ENCODE measurements at places on chromosomes 13 and 19. TPM values are rescaled to one million over a fixed set of nuclear protein-coding genes. Genes with fewer than 3 reads are reported as not detected.

Gene KIR2DL4
- total RNA-seq, result not detected

Gene TUBA3C
- total RNA-seq, result not detected

Gene PSG4
- total RNA-seq, result not detected

Gene RNF17
- not detected for total RNA-seq

Gene ADAMTSL5
- 2.6 TPM for total RNA-seq

Gene SIRT2
- total RNA-seq, result 24.7 TPM

Gene FBL
- total RNA-seq, result 384 TPM

Gene ENOX1
- not detected for total RNA-seq

Gene C19orf67
- total RNA-seq, result 2.8 TPM

Gene POLR2I
- 175 TPM for total RNA-seq

Gene ZNF600
- 35.3 TPM for total RNA-seq

Gene PRKCSH
- total RNA-seq, result 90.4 TPM

Gene GNA15
- not detected for total RNA-seq

DNA sequence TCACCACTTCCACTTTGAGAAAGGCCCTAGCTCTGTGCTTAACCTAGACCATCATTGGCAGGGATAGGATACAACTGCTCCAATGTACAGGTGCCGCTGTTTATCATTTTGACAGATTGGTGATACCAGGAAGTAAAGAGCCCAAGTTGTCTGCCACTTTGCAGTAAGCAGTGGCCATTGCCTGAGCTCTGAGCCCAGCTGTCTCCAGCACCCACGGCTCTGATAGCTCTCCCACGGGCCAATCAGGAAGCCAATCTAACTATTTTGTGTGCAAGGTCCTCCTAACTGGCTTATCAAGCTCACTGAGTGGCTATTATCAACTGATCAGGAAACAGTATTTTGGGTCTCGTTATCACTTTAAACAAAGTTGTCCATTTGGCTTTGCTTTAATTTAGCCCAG lies 181.1 kb downstream of the DCT start:
- DNase-seq, result no peak
- no peaks in the 10 kb centered on the region for H3K27me3 ChIP-seq
- no peaks in the 10 kb centered on the region for H3K4me1 ChIP-seq
- no peak overlapping the region for H3K27ac ChIP-seq
- no peaks in the 10 kb centered on the region for H3K36me3 ChIP-seq

DNA sequence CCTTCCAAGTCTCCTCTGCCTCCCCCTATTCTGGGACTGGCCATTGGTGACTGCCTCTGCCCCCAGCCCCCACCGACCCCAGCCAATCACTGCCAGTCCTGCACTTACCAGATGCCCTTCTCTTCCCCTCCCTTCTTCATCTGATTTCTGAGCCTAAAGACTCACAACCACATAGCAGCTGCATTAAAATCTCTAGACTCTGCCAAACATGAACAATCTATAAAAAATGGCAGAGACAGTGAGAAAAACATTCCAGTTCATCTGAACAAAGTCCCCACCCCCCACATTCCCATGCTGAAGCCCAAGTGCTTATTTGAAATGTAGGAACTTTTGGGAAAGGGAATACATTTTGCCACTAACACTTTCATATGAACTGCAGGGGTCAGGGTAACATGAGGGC lies 60.8 kb downstream of the KCTD12 start:
- no peak overlapping the region for H3K27ac ChIP-seq
- no peaks in the 10 kb centered on the region for H3K36me3 ChIP-seq
- DNase-seq, result no peak
- no peaks in the 10 kb centered on the region for H3K27me3 ChIP-seq

- no peaks in the 10 kb centered on the region for H3K27me3 ChIP-seq
- H3K4me3 ChIP-seq, result no peak overlapping the region
- no peak overlapping the region for H3K27ac ChIP-seq
- no peaks in the 10 kb centered on the region for H3K36me3 ChIP-seq
- no peak for DNase-seq
- no peaks in the 10 kb centered on the region for H3K4me1 ChIP-seq
Measured at GRCh38 chr13:71751073-71751472, 115.9 kb downstream of the DACH1 start.

DNA sequence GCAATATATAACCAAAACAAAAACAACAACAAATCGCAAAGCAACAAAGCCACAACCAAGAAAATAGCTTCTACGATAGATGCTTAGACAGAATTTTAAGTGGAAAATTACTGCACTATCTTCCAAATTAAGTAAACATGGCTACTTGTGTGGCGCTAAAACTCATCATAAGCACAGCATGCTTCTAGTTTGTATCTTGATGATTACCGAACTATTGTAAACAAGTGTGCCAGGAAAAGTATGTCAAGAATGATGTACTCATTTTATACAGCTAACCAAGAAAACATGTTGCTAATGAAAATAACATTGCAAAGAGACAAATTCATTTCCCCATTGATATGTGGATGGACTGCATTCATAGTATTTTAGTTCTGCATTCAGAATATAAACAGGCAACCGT lies 271.9 kb upstream of the GPC6 start:
- H3K27ac ChIP-seq, result no peak overlapping the region
- DNase-seq, result no peak
- H3K4me1 ChIP-seq, result no peaks in the 10 kb centered on the region
- no peaks in the 10 kb centered on the region for H3K36me3 ChIP-seq
- H3K4me3 ChIP-seq, result no peak overlapping the region
- no peaks in the 10 kb centered on the region for H3K27me3 ChIP-seq

DNA sequence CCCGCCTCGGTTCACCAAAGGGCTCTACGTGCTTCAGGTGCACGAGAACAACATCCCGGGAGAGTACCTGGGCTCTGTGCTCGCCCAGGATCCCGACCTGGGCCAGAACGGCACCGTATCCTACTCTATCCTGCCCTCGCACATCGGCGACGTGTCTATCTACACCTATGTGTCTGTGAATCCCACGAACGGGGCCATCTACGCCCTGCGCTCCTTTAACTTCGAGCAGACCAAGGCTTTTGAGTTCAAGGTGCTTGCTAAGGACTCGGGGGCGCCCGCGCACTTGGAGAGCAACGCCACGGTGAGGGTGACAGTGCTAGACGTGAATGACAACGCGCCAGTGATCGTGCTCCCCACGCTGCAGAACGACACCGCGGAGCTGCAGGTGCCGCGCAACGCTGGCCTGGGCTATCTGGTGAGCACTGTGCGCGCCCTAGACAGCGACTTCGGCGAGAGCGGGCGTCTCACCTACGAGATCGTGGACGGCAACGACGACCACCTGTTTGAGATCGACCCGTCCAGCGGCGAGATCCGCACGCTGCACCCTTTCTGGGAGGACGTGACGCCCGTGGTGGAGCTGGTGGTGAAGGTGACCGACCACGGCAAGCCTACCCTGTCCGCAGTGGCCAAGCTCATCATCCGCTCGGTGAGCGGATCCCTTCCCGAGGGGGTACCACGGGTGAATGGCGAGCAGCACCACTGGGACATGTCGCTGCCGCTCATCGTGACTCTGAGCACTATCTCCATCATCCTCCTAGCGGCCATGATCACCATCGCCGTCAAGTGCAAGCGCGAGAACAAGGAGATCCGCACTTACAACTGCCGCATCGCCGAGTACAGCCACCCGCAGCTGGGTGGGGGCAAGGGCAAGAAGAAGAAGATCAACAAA lies 2.6 kb downstream of the PCDH17 start:
- no peak overlapping the region for H3K4me3 ChIP-seq
- H3K27ac ChIP-seq, result no peak overlapping the region
- no peaks in the 10 kb centered on the region for H3K36me3 ChIP-seq
- H3K27me3 ChIP-seq, result no peaks in the 10 kb centered on the region
- DNase-seq, result no peak

GRCh38 chr13:108959234-108959633 lies 329.8 kb downstream of the MYO16 start:
- H3K4me3 ChIP-seq, result no peak overlapping the region
- no peaks in the 10 kb centered on the region for H3K27me3 ChIP-seq
- no peak for DNase-seq
- no peaks in the 10 kb centered on the region for H3K4me1 ChIP-seq
- H3K36me3 ChIP-seq, result no peaks in the 10 kb centered on the region

GRCh38 chr19:35040826-35041547 lies 534 bp upstream of the HPN start:
- H3K27me3 ChIP-seq, result no peaks in the 10 kb centered on the region
- H3K4me3 ChIP-seq, result no peak overlapping the region
- DNase-seq, result no peak
- no peaks in the 10 kb centered on the region for H3K36me3 ChIP-seq

GRCh38 chr19:55584871-55585270 lies 4.2 kb upstream of the ZNF579 start:
- no peaks in the 10 kb centered on the region for H3K36me3 ChIP-seq
- no peak overlapping the region for H3K27ac ChIP-seq
- no peak overlapping the region for H3K4me3 ChIP-seq
- no peak for DNase-seq
- peaks cover 29% of the 10 kb centered on the region for H3K4me1 ChIP-seq

DNA sequence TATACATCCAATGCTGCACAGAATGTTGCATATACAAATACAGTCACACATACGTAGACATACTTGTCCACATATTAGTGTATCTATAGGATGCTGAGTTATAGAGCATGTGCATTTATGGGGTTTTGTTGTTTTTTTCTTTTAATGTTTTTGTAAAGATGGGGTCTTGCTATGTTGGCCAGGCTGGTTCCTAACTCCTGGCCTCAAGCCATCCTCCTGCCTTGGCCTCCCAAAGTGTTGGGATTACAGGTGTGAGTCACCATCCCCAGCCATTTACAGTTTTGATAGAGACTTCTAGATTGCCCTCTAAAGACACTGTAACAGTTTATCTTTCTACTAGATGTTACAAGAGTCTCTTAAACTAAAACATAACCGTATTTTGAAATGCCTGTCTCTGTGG lies 14.3 kb downstream of the HNRNPUL1 start:
- H3K4me1 ChIP-seq, result no peaks in the 10 kb centered on the region
- DNase-seq, result no peak
- no peak overlapping the region for H3K4me3 ChIP-seq
- H3K27ac ChIP-seq, result no peak overlapping the region

- peaks cover 6% of the 10 kb centered on the region for H3K4me1 ChIP-seq
- no peak for DNase-seq
- no peaks in the 10 kb centered on the region for H3K27me3 ChIP-seq
- no peaks in the 10 kb centered on the region for H3K36me3 ChIP-seq
- no peak overlapping the region for H3K27ac ChIP-seq
Measured at GRCh38 chr19:7832009-7832408, 2.0 kb downstream of the EVI5L start.

DNA sequence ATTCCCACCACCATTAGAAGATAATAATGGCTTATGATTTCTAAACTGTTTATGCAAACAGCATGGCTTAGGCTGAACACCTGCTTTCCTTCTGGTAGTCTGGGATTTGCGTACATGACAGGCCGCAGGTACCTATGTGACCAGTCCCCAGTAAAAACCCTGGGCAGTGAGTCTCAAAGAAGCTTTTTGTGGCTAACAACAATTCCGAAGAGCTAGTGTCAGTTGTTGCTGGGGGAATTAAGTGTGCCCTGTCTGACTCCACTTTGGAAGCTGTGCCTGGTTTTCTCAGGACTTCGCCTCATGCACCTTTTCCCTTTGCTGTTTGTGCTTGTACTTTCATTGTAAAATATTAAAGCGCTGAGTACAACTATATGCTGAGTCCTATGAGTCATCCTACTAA lies 250.2 kb upstream of the MIR17HG start:
- H3K4me3 ChIP-seq, result no peak overlapping the region
- H3K27ac ChIP-seq, result no peak overlapping the region
- no peaks in the 10 kb centered on the region for H3K36me3 ChIP-seq
- peaks cover 2% of the 10 kb centered on the region for H3K4me1 ChIP-seq

DNA sequence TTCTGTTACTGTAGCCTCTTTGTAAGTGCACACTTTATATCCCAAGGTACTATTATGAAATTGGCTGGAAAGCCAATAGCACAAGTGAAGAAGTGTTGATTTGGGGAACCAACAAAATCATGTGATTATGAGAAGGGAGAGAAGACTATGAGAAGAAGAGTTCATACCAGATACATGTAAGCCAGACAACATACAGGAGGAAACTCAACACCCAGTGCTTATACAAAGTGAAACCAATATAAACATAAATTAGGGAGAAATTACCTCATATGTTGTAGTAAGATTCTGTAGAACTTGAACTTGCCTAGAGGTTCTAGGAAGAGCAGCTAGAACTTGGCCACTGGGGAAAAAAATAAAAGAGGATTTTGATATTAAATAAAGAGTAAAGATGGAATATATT lies 17.4 kb downstream of the CPB2 start:
- H3K27me3 ChIP-seq, result no peaks in the 10 kb centered on the region
- no peak overlapping the region for H3K27ac ChIP-seq
- no peak for DNase-seq
- no peak overlapping the region for H3K4me3 ChIP-seq
- H3K4me1 ChIP-seq, result no peaks in the 10 kb centered on the region
- H3K36me3 ChIP-seq, result no peaks in the 10 kb centered on the region

DNA sequence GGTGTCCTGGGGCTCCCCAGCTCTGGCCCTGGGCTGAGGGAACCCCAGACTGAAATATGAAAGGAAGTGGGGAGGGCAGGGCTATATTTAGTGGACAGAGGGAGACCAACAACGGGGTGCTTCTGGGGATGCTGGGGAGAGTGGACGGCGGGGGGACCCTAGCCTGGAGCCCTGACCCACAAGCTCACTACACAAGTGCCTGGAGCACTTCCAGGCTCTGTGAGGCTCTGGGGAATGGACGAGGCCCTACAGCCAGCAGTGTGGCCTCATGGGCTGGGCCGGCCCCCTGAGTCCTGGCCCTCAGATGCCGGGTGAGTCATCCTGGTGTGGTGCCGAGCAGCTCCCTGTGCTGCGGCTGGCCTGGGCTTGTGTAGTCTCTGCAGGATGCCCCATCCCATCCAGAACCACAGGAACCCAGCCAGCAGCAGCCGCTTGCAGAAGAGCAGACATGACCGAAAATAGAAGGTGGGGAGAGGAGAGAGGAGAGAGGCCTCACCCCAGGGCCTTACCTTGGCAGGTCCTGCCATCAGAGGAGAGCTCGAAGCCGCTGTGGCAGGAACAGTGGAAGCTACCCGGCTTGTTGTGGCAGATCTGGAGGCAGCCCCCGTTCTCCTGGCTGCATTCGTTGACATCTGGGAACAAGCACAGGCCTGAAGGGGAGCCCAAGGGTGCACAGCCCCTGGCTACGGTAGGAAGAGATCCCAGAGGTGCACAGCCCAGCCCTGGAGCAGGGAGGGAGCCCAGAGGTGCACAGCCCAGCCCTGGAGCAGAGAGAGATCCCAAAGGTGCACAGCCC lies 26.1 kb downstream of the GAS6 start:
- no peaks in the 10 kb centered on the region for H3K4me1 ChIP-seq
- H3K4me3 ChIP-seq, result no peak overlapping the region
- H3K27me3 ChIP-seq, result no peaks in the 10 kb centered on the region
- no peaks in the 10 kb centered on the region for H3K36me3 ChIP-seq
- no peak for DNase-seq

GRCh38 chr13:44243198-44243857 lies 130.3 kb upstream of the SERP2 start:
- no peaks in the 10 kb centered on the region for H3K27me3 ChIP-seq
- H3K36me3 ChIP-seq, result no peaks in the 10 kb centered on the region
- no peak overlapping the region for H3K27ac ChIP-seq

- no peaks in the 10 kb centered on the region for H3K27me3 ChIP-seq
- H3K27ac ChIP-seq, result no peak overlapping the region
- no peak for DNase-seq
Measured at GRCh38 chr13:45410466-45410865, 7.7 kb downstream of the SLC25A30 start.
